Stimulated activated CD8-positive, alpha-beta memory T cell treated with anti-CD3 and anti-CD28 coated beads, Interleukin-7, amount 100 ng/mL, for 1 hour (primary cell): ENCODE measurements at places on chromosomes 6 and 20.

DNA sequence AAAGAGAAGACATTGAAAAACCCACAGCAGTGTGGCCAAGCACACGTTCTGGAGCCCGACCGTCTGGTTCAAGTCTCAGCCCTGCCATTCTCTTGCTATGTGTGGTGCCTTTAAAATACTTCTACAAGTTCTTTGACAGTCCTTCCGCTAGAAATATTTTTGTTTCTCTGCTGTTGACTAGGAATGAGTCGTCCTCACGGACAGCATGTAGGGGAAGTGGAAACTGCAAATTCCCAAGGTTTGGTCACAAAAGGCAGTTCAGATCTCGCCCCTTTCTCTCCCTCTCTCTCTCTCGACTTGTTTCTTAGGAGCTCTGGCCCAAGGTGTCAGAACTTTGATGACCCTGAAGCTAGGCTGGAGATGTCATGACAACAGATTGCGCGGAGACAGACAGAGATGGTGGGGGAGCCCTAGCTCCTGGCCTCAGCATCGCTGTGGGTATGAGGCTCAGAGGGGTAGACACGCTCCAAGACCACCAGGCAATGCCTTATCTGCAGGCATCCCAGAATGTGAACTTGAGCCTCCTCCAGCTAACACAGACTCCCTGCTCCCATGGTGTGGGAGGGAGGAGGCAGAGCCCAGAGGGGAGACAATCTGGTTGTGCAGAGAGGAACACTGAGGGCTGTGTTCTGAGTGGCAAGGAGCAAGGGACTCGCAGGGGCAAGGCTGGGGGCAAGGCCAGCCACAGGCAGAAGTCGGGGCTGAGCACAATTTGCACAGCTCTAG lies 368.9 kb upstream of the SULF2 start:
- no peak for DNase-seq

- DNase-seq: no peak
Observed at GRCh38 chr20:63847237-63848002, 13.9 kb upstream of the ABHD16B start.

- no peak for DNase-seq
Observed at GRCh38 chr6:71258078-71258866, 30.3 kb upstream of the OGFRL1 start.

DNA sequence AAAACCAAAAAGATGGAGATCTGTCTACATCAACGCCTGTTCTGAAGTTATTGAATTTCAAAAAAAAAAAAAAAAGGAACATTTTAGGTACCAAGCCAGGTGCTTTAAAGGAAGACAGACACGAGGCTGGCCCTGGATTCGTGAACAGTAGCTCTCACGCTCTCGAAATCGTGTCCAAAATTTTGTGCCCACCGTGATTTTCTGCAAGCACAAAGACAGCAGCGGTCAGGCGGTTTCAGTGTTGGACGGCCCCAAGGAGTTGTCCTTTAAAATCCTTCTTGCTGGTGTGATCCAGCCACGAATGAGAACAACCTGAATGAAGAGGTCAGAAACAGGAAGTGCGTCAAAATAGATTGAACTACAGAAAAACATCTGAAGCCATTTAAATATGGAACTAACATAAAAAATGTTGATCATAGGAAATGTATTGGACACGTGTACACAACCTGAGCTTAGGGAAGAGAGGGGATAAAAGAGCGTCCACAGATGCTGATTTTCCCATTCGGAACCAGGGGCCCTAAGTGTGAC lies 78.2 kb downstream of the THBS2 start:
- DNase-seq: no peak

GRCh38 chr6:138601128-138601527 lies 101.8 kb upstream of the NHSL1 start:
- no peak for DNase-seq

DNA sequence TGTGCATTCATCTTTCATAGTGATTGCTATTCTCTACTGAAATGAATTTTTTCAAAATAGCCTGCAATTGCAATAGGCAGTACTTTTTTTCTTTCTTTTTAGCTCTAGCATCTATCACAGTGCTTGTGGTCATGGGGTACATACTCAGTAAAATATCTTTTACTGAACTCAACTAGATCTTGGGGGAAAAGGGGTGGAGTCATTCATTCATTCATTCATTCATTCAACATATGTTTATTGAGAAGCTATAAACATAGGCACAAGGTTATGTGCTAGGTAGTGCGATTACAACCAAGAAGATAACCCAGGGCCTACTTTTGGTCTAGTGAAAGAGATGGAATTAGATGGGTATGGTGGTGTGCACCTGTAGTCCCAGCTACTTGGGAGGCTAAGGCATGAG lies 1.4 kb upstream of the CDKAL1 start:
- no peak for DNase-seq

- no peak for DNase-seq
Observed at GRCh38 chr6:25411316-25411950, 132.3 kb downstream of the CARMIL1 start.

GRCh38 chr6:63936399-63936798 lies 300.8 kb downstream of the PHF3 start:
- no peak for DNase-seq

DNA sequence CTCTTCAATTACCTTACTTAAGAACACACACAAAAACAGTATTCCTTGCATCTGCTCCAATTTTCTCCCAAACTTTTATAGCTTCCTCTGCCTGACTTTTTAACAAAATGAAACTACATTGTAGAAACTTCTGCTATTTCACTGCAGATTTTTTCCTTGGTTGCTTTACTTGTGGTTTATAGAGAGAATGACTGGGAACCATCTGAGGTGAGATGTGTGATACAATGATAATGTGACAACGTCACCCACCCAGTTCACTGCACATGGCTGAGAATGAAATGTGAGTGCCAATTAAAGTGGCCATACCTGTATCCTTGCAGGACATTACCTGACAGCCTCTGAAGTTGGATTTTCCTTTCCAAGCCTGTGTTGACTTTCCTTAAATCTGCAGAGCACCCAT lies 258.4 kb downstream of the CD83 start:
- DNase-seq: no peak

- DNase-seq: peak; percentile 26
Observed at GRCh38 chr20:45011108-45011526, 44.8 kb downstream of the STK4 start.

DNA sequence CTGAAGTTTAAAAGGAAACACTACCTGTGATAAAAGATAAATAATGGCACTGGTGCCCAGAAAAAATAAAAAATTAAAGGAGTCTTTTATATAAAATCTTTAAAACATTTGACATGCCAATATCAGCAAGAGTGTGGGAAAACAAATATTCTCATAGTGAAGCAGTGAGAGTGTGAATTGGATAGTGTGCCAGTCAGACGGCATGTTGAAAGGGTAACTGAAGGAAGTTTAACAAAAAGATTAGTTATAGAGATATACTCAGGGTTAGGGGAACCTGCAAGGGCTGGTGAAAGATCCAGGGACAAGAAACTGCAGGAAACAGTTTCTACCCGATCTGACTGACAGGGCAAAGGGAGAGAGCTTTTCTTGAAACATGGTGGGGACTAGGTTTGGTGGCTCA lies 22.2 kb upstream of the GMNN start:
- DNase-seq: no peak

GRCh38 chr6:168440520-168441433 lies at the start of gene SMOC2:
TSS of gene SMOC2 (plus strand) at chr6:168441184. CDS start at chr6:168441371, 187 bp downstream.
- no peak for DNase-seq

DNA sequence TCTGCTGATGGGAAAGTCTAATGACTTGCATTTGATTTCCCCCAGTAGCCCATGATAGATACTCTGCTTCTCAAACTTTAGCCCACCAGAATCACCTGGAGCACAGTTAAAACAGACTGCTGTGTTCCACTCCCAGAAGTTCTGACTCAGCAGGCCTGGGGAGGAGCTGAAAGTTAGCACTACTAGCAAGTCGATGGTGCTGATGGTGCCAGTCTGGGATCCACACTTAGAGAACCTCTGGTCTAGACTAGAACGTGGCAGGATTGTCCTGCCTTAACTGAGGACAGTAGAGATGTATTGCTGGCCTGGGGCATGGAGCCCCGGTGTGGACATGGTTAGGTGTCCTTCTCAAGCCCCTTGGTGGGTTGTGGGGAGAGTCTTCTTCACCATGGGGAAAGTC lies 8.7 kb downstream of the TOX2 start:
- no peak for DNase-seq

GRCh38 chr6:71079677-71080076 lies 122.8 kb upstream of the B3GAT2 start:
- DNase-seq: no peak

DNA sequence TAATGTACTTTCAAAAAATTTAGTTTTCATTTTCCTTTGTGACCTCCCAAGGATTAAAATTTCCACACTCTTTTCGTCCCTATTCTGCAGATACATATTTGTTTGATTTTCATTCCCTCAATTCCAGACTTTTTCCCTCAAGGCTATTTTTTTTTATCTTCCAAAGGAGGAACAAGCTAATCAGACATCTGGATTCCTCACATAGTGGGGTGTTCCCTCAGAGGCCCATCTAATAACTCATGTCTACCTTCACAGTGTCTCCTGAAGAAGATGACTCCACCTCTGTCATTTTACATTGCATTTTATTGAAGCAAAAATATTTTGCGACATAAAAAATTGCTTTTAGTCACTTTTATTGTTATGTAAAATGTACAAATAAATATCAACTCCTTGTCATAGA lies 122.2 kb downstream of the RFPL4B start:
- no peak for DNase-seq

- no peak for DNase-seq
Observed at GRCh38 chr20:47027042-47027441, 132.4 kb downstream of the EYA2 start.

DNA sequence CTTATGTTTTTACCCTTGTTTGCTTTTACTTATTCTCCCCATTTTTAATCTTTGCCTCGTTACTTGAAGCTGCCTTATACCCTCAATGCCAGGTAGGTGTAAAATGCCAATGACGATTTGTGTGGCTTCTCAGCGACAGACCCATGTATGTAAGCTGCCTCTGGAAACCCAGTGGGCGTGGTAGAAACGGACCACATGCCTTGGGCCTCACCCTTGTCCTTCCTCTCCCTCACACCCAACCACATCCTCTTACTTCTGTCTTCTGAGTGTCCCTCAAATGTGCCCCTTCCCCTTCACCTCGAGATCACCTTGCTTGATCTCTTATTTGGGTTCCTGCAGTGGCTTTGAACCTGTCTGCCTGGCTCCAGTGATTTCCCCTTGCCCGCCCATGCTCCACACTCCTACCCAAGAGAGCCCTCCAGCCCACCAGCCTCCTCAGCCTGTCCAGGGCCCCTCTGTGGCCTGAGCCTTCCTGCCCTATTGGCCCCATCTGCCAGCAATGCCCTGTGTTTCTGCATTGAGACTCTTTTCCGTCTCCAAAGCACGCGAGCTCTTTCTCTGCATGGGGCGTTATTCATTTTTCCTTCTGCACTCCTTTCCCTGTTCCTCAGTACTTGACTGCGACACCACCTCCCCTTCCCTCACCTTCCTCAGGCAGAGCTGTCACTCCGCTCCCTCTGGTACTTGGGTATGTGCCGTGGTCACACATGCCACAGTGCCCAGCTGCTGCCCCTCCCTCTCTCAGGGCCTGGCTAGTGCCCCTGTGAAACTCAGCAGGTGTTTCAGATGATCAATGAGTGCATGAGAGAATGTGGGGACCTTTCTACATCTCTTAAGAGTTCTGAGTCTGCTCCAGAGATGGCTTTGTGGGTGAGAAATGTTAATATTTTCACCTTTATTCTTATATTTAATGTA lies 115.4 kb downstream of the SLX4IP start:
- no peak for DNase-seq

GRCh38 chr20:56032251-56032650 lies 26.9 kb upstream of the CBLN4 start:
- DNase-seq: no peak

GRCh38 chr6:87799651-87800050 lies 97.6 kb upstream of the AKIRIN2 start:
- DNase-seq: no peak

- no peak for DNase-seq
Observed at GRCh38 chr20:2757001-2757400, 43.4 kb downstream of the CPXM1 start.

DNA sequence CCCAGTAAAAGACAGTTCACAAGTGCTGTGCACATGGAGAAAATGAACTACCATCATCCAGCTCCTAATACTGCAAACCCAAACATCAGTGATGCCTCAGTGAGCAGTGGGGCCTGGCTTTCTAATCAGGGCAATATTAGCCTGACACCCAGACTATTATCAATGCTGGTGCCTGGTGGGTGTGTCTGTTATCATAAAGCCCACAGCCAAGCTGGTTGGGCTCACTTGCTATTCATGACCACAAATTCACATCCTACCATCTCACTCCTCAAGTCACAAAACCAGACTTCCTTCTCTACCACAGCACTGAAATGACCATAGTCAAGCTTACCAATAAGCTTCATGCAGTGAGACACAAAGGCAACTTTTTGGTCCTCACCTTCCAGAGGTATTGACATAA lies 180.8 kb upstream of the PLN start:
- DNase-seq: no peak

DNA sequence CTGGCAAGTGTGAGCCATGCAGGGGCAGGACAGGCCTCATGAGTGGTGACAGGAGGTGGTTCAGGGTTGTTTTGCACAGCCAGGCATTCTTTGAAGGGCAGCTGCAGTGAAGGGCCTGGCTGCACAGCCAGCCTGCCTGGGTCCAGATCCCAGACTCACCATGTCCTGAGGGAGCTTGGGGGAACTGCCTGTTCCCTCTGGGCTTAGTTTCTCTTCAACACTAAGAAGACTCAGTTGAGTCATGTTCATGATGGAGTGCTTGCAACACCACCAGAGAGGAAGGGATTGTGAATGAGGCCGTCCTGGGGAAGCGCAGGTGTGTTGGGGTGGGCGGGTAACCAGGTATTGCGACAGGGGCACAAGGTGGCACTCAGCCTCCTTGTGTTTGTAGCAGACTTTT lies 102.4 kb downstream of the CDH26 start:
- DNase-seq: no peak

DNA sequence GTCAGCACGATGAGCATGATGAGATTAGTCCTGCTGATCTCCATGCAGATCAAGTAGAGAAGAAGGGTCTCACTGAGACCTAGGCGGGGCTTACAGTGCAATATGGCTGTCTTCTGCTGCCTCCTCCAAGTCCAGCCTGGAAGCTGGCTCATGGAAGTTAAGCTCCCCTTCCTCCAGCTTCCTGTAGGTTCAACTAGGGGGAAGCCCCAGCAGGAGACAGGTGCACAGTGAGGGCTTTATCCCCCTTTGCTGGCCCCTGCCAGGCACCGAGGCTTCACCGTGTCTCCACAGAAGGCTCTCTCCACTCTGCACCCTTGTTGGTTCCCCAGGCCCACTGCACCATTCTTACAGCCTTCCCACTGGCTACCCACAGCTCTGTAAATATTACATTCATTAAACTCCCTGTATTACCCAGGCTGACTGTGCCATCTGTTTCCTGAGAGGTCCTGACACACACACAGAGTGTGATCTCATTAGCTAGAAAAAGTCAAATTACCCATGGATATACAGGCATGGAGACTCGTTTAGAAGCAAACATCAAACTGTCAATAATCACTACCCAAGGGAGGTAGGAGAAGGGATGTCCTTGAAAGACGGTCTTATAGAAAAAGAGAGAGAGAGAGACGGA lies 90.4 kb downstream of the SLC2A10 start:
- DNase-seq: no peak

GRCh38 chr6:42392833-42393232 lies 58.9 kb downstream of the TRERF1 start:
- DNase-seq: no peak

GRCh38 chr6:148317051-148317450 lies 25.6 kb upstream of the SASH1 start:
- DNase-seq: no peak
